ENCODE measurements at places on chromosomes 11 and 22.

GRCh38 chr11:2728663-2729332 is 29.0 kb upstream of the KCNQ1OT1 start:
- no peak for DNase-seq

DNA sequence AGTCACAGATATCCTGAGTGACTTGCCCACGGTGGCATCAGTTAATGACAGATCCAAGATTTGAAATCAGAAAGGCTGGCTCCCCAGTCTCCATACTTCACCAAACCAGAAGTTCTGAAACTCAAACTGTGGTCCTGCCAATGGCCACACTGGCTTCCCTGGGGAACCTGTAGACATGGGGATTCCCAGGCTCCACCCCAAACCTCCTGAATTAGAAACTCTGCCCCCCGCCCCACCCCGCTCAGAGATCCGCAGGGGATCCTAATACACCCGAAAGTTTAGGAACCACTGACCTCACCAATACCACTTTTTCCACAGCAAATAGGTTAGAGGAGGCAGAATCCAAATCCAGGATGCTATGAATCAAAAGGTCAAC is 15.3 kb downstream of the RTN4RL2 start:
- no peak for DNase-seq

GRCh38 chr11:134503100-134503499 is 91.1 kb upstream of the B3GAT1 start:
- DNase-seq = no peak

DNA sequence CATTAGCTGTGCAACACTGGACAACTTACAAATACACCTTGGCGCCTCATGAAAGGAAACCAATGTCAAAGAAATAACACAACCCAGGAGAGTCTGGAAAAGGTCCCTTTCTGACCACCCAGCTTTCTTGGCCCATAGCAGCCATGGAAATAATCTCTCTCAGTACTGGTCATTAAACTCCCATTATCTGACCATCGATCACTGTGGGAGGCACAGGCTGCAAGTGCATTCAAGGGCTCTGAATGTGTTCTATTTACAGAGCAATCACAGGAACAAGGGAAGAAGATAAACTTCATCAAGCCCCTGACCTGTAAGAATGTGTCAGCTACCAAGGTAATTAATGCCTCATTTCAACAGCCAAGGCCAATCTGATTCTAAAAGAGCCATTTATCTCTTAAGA is 40.1 kb downstream of the CTSC start:
- DNase-seq = no peak

DNA sequence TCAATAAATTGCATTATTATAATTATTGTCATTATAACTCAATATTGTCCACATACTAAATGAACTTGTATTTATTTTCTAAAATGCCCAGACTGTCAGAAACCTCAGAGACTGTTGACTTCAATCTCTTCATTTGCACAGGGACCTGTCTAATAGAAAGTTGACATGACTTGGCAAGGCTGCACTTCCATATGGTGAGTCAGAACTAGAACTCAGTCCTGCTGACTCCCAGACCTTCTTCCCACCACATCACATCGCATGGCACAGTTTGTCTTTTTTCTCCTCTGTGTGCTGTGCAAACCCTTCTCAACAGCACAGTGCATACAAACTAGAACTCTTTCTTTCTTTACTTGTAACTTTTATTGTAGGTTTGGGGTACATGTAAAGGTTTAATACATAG is 215.1 kb upstream of the BLID start:
- DNase-seq = no peak

GRCh38 chr11:9385327-9385899 is 961 bp downstream of the IPO7 start:
- DNase-seq = no peak

- DNase-seq = no peak
Observed at GRCh38 chr22:43996170-43996980, 27.7 kb upstream of the PARVB start.

- no peak for DNase-seq
Observed at GRCh38 chr22:18075101-18075719, 2.6 kb upstream of the PEX26 start.

DNA sequence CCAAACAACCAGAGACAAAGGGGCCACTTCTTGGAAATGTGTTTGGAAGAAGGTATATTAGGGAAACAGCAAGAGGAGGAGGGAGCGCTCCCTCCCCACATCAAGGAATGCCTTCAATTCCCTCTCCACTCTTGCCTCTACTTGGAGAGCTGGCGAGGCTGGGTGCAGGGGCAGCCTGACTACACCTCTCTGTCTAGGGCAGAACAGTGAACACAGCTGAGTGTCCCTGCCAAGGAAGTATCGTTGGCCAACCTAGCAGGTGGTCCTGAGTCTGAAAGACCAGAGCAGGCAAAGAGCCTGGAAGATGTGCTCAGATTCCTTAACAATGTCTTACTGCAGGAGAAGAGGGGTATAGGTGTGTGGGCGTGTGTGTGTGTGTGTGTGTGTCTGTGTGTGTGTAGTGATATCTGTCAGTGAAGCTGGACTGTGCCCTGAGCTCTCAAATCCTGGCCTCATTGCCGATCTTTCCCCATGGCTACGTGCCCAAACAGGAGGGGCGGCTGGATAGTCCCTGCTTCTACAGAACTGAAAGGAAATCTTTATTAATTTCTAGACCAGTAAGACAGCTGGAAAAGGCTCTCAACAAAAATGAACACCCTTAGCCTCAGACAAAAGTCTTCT is 46.8 kb downstream of the PAMR1 start:
- DNase-seq = no peak

GRCh38 chr11:96134602-96135001 is 208.4 kb downstream of the MAML2 start:
- no peak for DNase-seq

- peak; percentile 69 for DNase-seq
Observed at GRCh38 chr11:28701760-28702449, 593.7 kb downstream of the METTL15 start.

DNA sequence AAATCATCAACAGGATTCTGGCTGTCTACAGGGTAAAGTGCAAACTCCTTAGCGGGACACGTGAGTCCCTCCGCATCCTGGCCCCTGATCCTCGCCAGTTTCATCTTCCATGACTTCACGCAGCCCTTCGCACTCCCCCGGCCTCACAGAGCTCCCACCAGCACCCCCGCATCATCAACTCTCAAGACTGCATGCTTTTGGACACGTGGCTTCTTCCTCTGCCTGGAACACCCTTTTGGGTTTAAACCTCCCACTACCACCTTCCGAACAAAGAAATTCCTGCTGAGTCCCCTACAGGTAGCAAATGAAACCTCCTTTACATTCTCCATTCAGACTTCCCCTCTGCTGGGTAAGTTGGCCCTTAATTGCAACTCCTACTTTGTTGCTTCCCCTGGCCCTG is 12.6 kb upstream of the EIF3M start:
- no peak for DNase-seq

- DNase-seq = no peak
Observed at GRCh38 chr22:49018601-49019000, 809.1 kb downstream of the BRD1 start.

DNA sequence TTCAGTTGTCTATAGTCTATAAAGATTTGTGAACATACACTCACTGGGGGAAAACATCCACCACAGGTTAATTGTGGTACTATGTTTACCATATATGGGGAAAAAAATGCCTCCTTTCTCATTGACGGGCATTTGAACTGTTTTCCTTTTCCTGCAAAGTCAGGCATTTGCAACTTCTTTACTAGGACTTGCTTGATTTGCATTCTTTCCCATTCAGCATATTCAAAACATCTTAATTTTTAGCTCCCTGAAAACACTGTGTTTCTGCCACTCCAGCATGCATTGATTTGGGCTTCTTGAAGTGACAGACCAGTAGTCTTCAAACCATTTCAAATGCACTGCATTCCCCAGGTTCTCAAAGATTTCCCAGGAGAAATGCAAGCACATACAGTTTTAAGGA is 67.6 kb downstream of the INSC start:
- no peak for DNase-seq

DNA sequence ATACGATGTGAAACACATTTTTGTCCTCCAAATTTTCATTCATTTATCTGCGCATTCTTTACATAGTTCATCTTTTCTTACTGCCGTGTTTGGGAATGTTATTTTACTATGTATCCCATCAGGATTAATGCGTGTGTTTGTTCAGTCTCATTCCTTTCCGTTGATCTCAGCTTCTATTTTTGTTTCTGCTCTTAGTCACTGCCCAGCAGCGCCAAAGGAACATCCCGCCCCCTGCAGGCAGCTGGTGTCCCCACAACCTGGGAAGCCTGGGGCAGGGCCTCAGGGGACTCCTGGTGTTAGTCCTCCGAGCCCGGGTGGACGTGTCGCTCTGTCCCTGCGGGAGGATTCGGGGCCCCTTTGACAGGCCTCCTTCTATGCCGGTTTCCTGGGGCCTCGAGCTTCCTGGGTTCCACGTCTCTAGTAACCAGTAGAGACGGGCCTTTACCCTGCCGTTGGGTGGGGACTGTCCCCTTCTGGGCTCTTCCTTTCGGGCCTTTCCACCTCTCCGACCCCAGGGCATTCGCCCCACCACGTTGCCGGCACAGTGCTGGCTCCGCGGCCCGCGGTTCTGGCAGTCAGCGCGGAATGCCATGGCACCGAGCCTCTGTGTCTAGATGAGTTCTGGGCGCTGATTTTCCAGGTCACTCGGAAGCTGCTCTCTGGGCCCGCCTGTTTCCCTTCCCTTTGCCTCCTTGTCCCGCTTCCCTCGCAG is 39.8 kb downstream of the WEE1 start:
- DNase-seq = peak; percentile 92

DNA sequence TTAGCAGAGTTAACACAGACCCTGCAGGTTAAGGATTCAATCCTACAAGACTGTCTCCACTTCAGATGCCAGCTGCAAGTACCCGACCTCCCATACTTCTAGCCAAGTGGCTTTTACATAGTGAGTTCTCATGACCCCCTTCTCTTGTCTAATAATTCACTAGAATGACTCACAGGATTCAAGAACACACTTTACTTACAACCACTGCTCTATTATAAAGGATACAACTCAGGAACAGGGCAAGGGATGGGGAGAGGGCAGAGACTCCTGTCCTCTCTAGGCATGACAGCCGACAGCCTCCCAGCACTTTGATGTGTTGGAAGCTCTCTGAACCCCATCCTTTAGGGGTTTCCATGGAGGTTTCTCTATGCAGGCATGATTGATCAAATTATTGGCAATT is 60.0 kb downstream of the MYO18B start:
- DNase-seq = no peak

- DNase-seq = no peak
Observed at GRCh38 chr22:44827666-44828190, 75.4 kb downstream of the ARHGAP8 start.

DNA sequence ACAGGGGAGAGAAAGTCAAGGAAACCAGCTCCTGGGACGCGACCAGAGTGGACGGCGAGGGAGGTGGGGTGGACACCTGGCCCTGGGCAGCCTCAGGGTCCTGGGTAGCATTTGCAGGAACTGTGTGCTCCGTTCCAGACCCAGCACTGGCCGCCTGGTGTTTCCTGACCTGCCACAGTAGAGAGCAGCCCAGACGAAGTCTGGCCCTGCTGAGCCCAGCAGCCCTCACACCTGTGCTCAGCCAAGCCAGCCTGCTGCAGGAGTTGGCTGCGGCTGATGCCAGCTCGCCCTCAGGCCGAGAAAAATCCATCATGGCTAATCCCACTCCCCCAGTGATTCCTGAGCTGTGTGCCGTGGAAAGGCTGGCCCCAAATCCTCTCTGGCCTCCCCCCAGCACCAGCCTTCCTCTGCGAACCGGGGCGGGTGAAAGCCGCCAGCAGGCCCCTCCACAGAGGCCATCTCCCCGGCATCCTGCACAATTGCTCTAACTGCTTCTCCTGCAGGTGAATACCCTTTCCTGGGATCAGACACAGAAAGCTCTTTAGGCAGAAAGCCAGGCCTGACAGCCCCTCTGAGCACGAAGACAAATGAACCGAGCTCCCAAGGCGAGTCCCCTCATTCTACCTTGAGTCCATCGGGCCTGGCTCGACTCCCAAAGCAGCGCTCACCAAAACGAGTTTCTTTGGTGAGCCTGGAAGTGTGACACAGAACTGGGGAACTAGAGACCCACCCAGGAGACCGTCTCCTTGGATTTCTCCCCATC is 88.6 kb downstream of the RTL6 start:
- DNase-seq = no peak

DNA sequence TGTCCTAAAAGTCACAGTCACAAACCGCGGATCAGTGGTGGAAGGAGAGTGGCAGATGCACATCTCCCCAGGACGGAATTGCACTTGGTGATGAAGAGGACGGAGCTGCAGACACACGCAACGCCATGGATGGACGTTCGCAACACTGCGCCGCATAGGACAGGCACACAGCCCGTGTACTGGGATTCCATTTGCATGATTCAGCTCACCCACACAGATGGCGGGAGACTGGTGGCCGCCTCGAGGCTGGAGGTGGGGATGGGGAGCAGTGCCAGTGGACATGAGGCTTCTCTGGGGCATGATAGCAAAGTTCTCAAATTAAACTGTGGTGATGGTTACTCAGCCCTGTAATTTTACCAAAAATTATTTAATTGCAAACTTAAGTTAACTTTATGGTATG is 37.4 kb downstream of the DUSP8 start:
- no peak for DNase-seq

DNA sequence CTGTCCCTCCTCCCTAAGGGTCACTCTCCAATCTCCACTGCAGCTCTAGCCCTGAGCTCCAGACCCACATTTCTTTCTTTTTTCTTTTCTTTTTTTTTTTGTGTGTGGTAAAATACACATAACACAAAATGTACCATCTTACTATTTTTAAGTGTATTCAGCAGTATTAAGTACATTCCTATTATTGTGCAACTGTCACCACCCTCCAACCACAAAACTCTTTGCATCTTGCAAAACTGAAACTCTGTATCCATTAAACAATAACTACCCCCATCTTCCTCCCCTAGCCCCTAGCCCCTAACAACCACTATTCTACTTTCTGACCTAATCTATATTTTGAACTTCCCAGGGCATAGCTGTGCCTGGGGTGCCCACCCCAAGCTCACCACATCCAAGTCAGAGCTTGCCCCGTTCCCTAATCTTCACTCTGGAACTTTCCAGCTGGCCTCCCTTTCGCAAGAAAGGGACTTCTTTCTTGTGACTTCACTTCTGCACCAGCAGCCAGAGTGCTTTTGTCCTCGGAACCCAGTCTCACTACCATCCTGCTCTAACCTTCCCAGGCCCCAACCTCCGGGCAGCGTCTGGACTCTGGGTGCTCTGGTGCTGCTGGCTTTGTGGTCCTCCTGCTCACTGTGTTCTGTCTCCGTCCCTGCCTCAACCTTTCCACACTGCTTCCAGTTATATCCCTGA is 30.7 kb downstream of the PARVG start:
- no peak for DNase-seq

- DNase-seq = peak; percentile 23
Observed at GRCh38 chr11:19905280-19905853, 192.7 kb downstream of the NAV2 start.

- no peak for DNase-seq
Observed at GRCh38 chr22:36386900-36387708, 663 bp downstream of the MYH9 start.

DNA sequence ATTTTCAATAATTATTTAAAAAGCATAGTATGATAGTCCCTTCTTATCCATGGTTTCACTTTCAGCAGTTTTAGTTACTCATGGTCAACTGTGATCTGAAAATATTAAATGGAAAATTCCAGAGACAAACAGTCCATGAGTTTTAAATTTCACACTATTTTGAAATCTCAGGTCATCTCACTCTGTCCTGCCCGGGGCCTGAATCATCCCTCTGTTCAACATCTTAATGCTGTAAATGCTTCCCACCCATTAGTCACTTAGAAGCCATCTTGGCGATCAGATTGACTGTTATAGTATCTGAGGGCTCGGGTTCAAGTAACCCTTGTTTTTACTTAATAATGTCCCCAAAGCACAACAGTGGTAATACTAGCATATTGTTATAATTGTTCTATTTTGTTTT is 1509.3 kb downstream of the FAM181B start:
- DNase-seq = no peak

GRCh38 chr11:10298342-10298741 is 4.3 kb upstream of the SBF2 start:
- no peak for DNase-seq
